B cell (primary cell): ENCODE measurements at places on chromosomes 12 and 14. TPM values are rescaled to one million over a fixed set of nuclear protein-coding genes. Genes with fewer than 3 reads are reported as not detected.

The PARP2 gene
- 17.0 and 19.8 TPM in 2 replicates for polyA plus RNA-seq

The SMCO2 gene
- polyA plus RNA-seq, result 0.15 TPM in 1 of 2 replicates, not detected in the other

The AKAP3 gene
- 0.61 and 1.2 TPM in 2 replicates for polyA plus RNA-seq

The NINJ2 gene
- polyA plus RNA-seq, result 5.9 and 10.2 TPM in 2 replicates

The SLC7A7 gene
- 18.7 and 33.4 TPM in 2 replicates for polyA plus RNA-seq

The TSPAN19 gene
- not detected in 2 replicates for polyA plus RNA-seq

The TMTC2 gene
- polyA plus RNA-seq, result 2.1 and 2.4 TPM in 2 replicates

The KRT3 gene
- polyA plus RNA-seq, result not detected in 2 replicates

The ADAM20 gene
- 0.16 and 0.18 TPM in 2 replicates for polyA plus RNA-seq

The TMEM121 gene
- polyA plus RNA-seq, result 1.7 and 3.7 TPM in 2 replicates

GRCh38 chr12:45243963-45244362, 28.1 kb downstream of the ANO6 start:
- no peaks in the 10 kb centered on the region for H3K27me3 ChIP-seq
- no peaks in the 10 kb centered on the region for H3K36me3 ChIP-seq
- no peak overlapping the region for H3K27ac ChIP-seq
- no peak for DNase-seq

DNA sequence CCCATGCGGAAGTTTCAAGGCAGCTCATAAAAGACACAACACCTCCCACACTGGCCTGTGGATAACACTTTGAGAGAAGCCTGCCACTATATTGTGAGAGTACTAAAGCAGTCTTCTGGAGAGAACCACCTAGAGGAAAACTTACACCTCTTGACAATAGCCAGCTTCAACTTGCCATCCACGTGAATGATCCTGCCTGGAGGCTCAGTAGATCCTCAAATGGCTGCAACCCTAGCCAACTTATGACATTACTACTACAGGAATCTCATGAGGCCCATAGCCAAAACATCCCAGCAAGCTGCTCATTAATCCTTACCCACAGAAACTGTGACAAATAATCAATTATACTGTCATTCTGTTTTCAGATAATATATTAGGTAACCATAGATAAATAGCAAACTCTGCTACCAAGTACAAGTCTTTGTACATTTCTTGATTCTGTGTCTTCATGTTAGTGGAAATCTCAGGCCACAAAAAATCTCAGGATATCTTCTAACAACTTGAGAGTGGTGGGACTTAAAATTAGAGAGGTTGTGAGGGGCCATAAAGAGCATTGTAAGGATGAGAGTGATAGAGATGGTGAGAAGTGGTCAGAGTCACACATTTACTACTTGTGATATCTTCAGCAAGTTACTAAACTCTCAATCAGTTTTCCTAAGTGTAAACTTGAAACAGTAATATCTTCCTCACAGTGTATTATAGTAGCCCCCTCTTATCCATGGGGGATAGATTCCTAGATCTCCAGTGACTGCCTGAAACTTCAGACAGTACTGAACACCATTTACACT, 368.0 kb downstream of the C12orf50 start:
- no peaks in the 10 kb centered on the region for H3K4me1 ChIP-seq
- no peak overlapping the region for H3K4me3 ChIP-seq
- no peak overlapping the region for H3K27ac ChIP-seq
- DNase-seq, result no peak

DNA sequence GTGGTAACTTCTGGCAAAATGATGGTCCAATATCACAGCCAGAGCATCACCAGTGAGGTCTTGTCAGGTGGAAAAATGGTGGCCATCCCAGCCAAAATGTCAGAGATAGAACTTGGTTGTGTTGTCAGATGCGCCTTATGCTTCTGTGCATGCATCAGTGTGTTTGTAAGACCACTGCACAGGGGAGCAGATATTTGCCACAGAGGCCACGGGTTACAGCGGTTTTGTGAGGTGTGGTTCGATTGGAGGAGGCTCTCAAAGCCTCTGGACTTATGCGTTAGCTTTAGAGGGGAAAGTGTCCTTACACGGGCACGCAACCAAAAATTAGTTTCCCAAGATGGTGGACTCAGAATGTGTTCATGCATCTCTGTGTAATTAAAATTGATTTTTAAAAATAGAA, 243.8 kb downstream of the ADGRD1 start:
- no peaks in the 10 kb centered on the region for H3K36me3 ChIP-seq
- H3K27me3 ChIP-seq, result peaks cover 3% of the 10 kb centered on the region
- no peaks in the 10 kb centered on the region for H3K4me1 ChIP-seq
- no peak overlapping the region for H3K4me3 ChIP-seq
- no peak overlapping the region for H3K27ac ChIP-seq

DNA sequence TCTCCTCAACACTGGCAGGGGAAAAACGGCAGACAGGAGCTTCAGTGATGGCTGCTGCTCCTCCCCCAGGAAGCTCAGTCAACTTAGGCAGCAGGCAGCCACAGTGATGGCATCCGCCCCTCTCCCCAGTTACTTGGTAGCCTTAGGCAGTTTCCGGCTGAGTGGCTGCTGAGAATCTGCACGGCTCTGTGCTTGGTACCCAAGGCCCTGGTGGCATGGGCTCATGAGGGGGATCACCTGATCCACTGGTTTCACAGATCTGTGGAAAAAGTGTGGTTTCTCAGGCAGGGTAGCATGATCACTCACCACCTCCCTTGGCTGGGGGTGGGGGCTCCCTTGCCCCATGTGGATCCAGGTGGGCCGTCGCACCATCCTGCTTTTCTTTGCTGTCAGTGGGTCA, 244.6 kb upstream of the MDGA2 start:
- no peaks in the 10 kb centered on the region for H3K27me3 ChIP-seq
- no peak for DNase-seq
- no peak overlapping the region for H3K4me3 ChIP-seq

- H3K27ac ChIP-seq, result no peak overlapping the region
- H3K36me3 ChIP-seq, result no peaks in the 10 kb centered on the region
- no peak overlapping the region for H3K4me3 ChIP-seq
- H3K4me1 ChIP-seq, result no peaks in the 10 kb centered on the region
Observed at GRCh38 chr12:68100241-68100640, 59.3 kb downstream of the IFNG start.

DNA sequence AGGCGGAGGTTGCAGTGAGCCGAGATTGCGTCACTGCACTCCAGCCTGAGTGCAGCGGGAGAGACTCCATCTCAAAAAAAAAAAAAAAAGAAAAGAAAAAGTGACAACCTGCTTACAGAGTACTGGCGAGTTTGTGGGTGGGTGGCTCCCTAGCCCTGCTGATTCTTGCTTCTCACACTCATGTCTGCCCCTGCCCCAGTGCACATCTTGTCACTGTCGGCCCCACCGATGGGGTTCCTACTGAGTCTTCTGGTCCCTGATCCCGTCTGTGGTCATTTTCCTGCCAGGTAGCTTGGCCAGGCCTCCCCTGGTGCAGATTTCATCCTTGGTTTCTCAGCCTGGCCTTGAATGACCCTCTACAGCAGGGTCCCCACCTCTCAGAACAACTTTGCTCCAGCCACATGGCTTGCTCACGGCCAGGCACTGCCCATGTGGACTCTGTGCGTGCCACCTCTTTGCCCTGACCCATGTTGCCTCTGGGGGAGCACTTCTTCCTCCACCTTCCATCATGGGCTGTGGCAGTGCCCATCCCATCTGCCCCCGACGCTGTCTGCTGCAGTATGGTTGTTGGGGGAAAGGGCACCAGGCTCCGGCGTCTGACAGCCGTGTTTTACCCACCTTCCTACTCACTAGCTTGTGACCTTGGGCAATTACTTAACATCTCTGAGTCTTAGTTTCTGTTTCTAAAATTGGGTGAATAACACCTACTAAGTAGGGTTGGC, 2.1 kb upstream of the PTPN6 start:
- peaks cover 29% of the 10 kb centered on the region for H3K36me3 ChIP-seq
- H3K27me3 ChIP-seq, result no peaks in the 10 kb centered on the region
- H3K27ac ChIP-seq, result peak overlapping the region; percentile 99
- H3K4me1 ChIP-seq, result peaks cover 66% of the 10 kb centered on the region
- peak overlapping the region; percentile 6 for H3K4me3 ChIP-seq

- peak; percentile 77 for DNase-seq
- H3K27me3 ChIP-seq, result no peaks in the 10 kb centered on the region
- H3K4me3 ChIP-seq, result no peak overlapping the region
- no peak overlapping the region for H3K27ac ChIP-seq
Observed at GRCh38 chr12:116861320-116861719, 19.9 kb downstream of the HRK start.

DNA sequence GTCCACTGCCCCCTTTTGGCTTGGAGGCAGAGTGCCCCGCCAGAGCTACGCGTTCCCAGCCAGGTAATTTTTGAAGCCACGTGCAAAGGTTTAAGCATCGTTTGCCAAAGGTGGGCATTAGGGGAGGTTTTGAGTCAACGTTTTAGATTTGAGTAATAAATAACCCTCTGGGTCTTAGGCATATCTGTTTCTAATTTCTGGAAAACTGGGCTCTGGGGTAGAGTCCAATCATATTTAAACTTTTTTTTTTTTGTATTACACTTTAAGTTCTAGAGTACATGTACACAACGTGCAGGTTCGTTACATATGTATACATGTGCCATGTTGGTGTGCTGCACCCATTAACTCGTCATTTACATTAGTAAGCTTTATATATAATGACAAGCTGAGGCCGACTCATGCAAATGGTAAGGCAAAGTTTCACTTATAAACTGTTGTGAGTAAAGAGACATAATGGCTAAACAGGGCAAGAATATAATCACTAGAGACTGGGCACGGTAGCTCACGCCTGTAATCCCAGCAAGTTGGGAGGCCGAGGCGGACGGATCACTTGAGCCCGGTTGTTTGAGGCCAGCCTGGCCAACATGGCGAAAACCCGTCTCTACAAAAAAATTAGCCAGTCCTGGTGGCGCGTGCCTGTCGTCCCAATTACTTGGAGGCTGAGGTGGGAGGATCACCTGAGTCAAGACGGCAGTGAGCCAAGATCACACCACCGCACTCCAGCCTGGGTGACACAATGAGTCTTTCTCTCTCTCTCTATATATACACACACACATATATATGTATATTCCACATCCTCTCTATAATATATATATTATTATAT, 491 bp upstream of the NR2C1 start:
- no peak overlapping the region for H3K27ac ChIP-seq
- H3K27me3 ChIP-seq, result no peaks in the 10 kb centered on the region
- H3K36me3 ChIP-seq, result no peaks in the 10 kb centered on the region

GRCh38 chr12:92648242-92649031, 54.4 kb upstream of the PLEKHG7 start:
- H3K27me3 ChIP-seq, result no peaks in the 10 kb centered on the region
- no peak overlapping the region for H3K27ac ChIP-seq
- no peak for DNase-seq
- no peak overlapping the region for H3K4me3 ChIP-seq
- H3K36me3 ChIP-seq, result no peaks in the 10 kb centered on the region
- H3K4me1 ChIP-seq, result no peaks in the 10 kb centered on the region

- H3K4me3 ChIP-seq, result no peak overlapping the region
- no peak for DNase-seq
- no peak overlapping the region for H3K27ac ChIP-seq
- no peaks in the 10 kb centered on the region for H3K27me3 ChIP-seq
- no peaks in the 10 kb centered on the region for H3K4me1 ChIP-seq
- H3K36me3 ChIP-seq, result no peaks in the 10 kb centered on the region
Observed at GRCh38 chr12:67855103-67855502, 134.1 kb upstream of the IFNG-AS1 start.

- peak; percentile 90 for DNase-seq
- no peaks in the 10 kb centered on the region for H3K4me1 ChIP-seq
- H3K4me3 ChIP-seq, result no peak overlapping the region
- H3K36me3 ChIP-seq, result no peaks in the 10 kb centered on the region
- peaks cover 12% of the 10 kb centered on the region for H3K27me3 ChIP-seq
Observed at GRCh38 chr14:106605548-106606448, 1079.4 kb downstream of the TMEM121 start.

GRCh38 chr14:70013271-70013873, 134.2 kb downstream of the SMOC1 start:
- no peak for DNase-seq
- peaks cover 6% of the 10 kb centered on the region for H3K4me1 ChIP-seq
- no peak overlapping the region for H3K27ac ChIP-seq

DNA sequence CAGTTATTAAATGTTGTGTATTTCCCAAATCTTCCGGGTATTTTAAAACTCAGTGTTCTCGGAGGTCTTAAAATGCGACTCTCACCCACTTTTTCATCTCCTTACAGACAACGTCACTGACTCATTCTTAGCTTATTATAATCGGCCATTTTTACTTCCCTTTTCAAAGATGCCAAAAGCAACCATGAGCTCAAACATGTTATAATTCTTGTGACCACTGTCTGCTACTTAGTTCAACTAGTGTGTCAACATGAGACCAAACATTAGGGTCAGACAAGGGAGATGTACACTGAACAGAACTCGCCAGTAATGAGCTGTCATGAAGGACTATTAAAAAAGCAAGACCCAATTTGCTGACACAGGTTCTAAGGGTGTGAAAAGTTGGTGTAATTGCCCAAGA, 4.2 kb upstream of the GRIP1 start:
- H3K4me3 ChIP-seq, result no peak overlapping the region
- no peaks in the 10 kb centered on the region for H3K36me3 ChIP-seq
- no peak overlapping the region for H3K27ac ChIP-seq

- no peaks in the 10 kb centered on the region for H3K36me3 ChIP-seq
- H3K27me3 ChIP-seq, result no peaks in the 10 kb centered on the region
- no peak for DNase-seq
- no peaks in the 10 kb centered on the region for H3K4me1 ChIP-seq
Observed at GRCh38 chr14:49206828-49207227, 379.4 kb downstream of the RPS29 start.

- H3K4me1 ChIP-seq, result peaks cover 28% of the 10 kb centered on the region
- no peaks in the 10 kb centered on the region for H3K27me3 ChIP-seq
- peak within 1 kb of the TSS; percentile 87 for H3K4me3 ChIP-seq
- DNase-seq, result peak; percentile 78
Observed at GRCh38 chr14:95713596-95714371, at the start of gene TCL1A. TCL1A (minus strand) TSS chr14:95714125; CDS start chr14:95714066, 59 bp downstream.

- peaks cover 19% of the 10 kb centered on the region for H3K4me1 ChIP-seq
- DNase-seq, result no peak
- H3K36me3 ChIP-seq, result peaks cover 16% of the 10 kb centered on the region
- no peak overlapping the region for H3K27ac ChIP-seq
Observed at GRCh38 chr12:123726244-123726643, 14.1 kb downstream of the ATP6V0A2 start.

DNA sequence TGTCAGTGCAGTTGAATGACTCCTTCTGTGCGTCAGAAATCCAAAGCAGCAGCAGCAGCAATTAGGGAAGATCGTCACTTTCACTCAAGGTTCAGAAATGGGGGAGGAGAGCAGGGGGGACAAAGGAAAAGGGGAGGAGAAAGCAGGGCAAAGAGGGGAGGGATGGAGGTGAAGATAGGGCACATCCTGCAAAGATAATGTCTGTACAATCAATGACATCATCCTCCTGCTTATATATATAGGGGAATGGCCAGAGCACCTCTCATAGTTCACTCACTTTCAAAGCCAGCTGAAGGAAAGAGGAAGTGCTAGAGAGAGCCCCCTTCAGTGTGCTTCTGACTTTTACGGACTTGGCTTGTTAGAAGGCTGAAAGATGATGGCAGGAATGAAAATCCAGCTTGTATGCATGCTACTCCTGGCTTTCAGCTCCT, at the start of gene NTS:
Gene NTS, plus strand, starts transcription at position 265 of the 431 bp plus-strand sequence. Its CDS starts 109 bp downstream, at position 374.
- no peak within 1 kb of the TSS for H3K4me3 ChIP-seq
- H3K36me3 ChIP-seq, result no peaks in the 10 kb centered on the region
- no peaks in the 10 kb centered on the region for H3K27me3 ChIP-seq
- no peak within 1 kb of the TSS for H3K27ac ChIP-seq

GRCh38 chr14:39665075-39665475, 232.8 kb upstream of the FBXO33 start:
- no peaks in the 10 kb centered on the region for H3K27me3 ChIP-seq
- no peak overlapping the region for H3K4me3 ChIP-seq
- no peaks in the 10 kb centered on the region for H3K36me3 ChIP-seq
- H3K4me1 ChIP-seq, result no peaks in the 10 kb centered on the region
